Hindlimb muscle (tissue), 1 donor: ENCODE measurements at places on chromosomes 3 and 15.
A peak's percentile ranks its signal among the peaks of the same experiment; 100 is the strongest.

DNA sequence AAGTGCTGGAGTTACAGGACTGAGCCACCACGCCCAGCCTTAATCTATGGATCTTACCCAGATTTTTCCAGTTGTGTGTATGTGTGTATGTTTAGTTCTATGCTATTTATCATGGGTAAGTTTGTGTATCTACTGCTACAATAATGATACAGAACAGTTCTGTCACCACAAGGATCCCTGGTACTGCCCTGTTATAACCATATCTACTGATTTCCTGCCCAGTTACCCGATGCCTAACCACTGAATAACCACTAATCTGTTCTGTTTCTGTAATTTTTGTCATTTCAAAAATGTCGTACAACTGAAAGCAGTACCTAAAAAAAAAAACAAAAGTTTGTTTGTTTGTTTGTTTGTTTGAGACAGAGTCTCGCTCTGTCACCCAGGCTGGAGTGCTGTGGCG is 123.7 kb upstream of the RAP2B start:
- DNase-seq: no peak

- no peak for DNase-seq
Observed at GRCh38 chr3:81300324-81300927, 461.0 kb downstream of the GBE1 start.

GRCh38 chr3:48855681-48856447 is 8.2 kb upstream of the PRKAR2A start:
- no peak for DNase-seq

DNA sequence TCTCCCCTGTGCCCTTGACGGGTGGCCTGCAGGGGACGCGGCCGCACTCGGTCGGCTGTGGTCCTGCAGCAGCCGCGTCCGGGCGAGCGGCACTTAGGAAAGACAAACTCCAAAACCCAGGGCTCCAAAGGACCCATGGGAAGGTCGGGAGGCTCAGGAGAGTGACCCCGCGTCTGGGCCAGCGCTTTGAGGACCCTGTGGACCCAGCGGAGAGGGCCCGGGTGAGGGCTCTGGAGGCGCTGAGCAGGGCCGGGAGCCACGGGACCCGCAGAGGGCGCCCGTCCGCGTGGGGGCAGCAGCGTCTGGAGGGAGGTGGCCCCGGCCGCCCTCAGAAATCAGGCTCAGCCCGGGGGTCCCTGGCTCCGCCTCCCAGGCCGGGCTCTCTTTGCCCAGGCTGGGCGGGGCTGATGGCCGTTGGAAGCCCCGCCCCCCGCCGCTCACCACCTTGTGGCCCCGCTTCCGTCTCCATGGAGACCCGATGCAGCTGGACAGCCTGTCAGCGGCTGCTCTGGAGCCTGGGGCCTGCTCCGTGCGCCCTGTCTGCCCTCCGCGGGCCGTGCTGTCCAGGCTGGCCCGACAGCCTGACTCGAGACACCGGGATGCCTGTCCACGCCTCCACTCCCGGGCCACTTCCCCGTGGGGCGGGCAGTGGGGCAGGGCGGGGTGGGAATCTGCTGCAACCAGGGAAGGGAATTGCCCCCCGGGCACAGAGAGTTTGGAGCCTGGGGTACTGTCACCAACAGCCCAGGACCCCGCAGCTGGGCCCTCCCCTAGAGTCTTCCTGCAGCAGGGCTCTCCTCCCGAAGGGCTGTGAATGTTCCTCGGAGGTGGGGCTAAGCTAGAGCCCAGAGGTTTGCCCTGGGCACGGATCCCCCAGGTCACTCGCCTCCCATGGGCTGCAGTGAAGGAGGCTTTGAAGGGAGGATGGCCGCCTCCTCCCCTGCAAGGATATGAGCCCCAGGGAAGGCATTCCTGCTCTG is 34.8 kb upstream of the RPL32 start:
- DNase-seq: no peak

GRCh38 chr3:38958026-38958720 is 93.6 kb downstream of the SCN11A start:
- DNase-seq: no peak

GRCh38 chr3:129462361-129462968 is 22.4 kb downstream of the IFT122 start:
- no peak for DNase-seq

- peak; percentile 80 for DNase-seq
Observed at GRCh38 chr3:134364061-134364935, 9.9 kb downstream of the AMOTL2 start.

DNA sequence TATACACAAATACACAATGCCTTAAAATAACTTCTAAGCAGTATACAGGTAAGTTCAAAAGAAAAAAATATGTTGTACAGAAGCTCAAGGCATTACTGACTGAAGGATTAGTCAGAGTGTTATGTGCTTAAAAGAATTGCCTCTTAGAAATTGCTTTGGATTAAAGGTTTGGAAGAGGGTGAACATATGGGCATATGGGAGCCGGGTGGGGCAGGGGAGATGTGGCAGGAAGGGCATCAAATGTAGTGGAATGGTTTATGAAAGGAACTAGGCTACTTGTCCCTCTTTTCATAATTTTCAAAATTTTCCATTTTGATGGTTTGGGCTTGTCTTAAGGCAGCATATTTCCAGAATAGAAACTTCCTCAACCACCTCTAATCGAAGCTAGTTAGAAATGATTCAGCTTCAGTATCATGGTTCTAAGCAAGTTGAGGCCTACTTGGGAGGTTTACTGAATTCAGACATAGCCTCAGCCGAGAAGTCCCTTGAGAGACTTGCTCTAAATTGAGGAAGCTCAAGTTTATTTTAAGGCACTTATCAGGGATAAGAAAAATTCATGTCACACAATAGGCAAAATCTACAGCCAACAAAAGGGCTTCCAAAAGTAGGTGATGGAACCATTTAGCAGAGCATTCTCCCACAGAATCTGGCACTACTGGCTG is 10.1 kb upstream of the GOLGB1 start:
- no peak for DNase-seq

GRCh38 chr3:100810671-100811070 is 101.4 kb downstream of the TFG start:
- DNase-seq: no peak
